ENCODE measurements at places on chromosomes 16 and 17. TPM values are rescaled to one million over a fixed set of nuclear protein-coding genes. Genes with fewer than 3 reads are reported as not detected.

The KRTAP2-4 gene
- not detected for total RNA-seq

The PRRT2 gene
- total RNA-seq: 3.2 TPM

The TBX2 gene
- total RNA-seq: not detected

The G6PC1 gene
- total RNA-seq: 1.9 TPM

The NPW gene
- 1.3 TPM for total RNA-seq

The USP36 gene
- 144 TPM for total RNA-seq

The SHBG gene
- total RNA-seq: 0.50 TPM

The CMTM2 gene
- total RNA-seq: 0.91 TPM

The ABHD15 gene
- 13.9 TPM for total RNA-seq

The BAHCC1 gene
- 5.5 TPM for total RNA-seq

The APOBR gene
- 3.4 TPM for total RNA-seq

The DHRS7C gene
- not detected for total RNA-seq

The CHST5 gene
- total RNA-seq: 0.10 TPM

The KIF19 gene
- not detected for total RNA-seq

The WNK4 gene
- total RNA-seq: 10.9 TPM

The ITGB3 gene
- total RNA-seq: 0.17 TPM

The MAPT gene
- total RNA-seq: not detected

The CD300H gene
- not detected for total RNA-seq

The PRSS22 gene
- not detected for total RNA-seq

The CCL3 gene
- total RNA-seq: not detected

The PLXDC1 gene
- total RNA-seq: 0.67 TPM

The FOXJ1 gene
- total RNA-seq: not detected

The ST6GALNAC2 gene
- total RNA-seq: not detected

The AANAT gene
- total RNA-seq: not detected

The RAB37 gene
- total RNA-seq: 12.7 TPM

The CHD3 gene
- total RNA-seq: 124 TPM

The JUP gene
- 69.3 TPM for total RNA-seq

The DHX58 gene
- total RNA-seq: 19.4 TPM

The PERCC1 gene
- not detected for total RNA-seq

The SEZ6L2 gene
- total RNA-seq: 1.0 TPM

The ASGR2 gene
- not detected for total RNA-seq

The TBC1D3I gene
- 0.79 TPM for total RNA-seq

The KRT16 gene
- not detected for total RNA-seq

The KRTAP9-8 gene
- total RNA-seq: not detected

The MEOX1 gene
- total RNA-seq: not detected

The CACNG1 gene
- not detected for total RNA-seq

The SPAG7 gene
- 58.9 TPM for total RNA-seq

The TEKT1 gene
- not detected for total RNA-seq

The KRTAP9-1 gene
- not detected for total RNA-seq

Measured in OCI-LY7 (cell line).